ENCODE measurements at places on chromosomes 6 and 20. TPM values are rescaled to one million over a fixed set of nuclear protein-coding genes. Genes with fewer than 3 reads are reported as not detected.

- DNase-seq: no peak
These were observed 23.3 kb upstream of the TOP1 start for GRCh38 chr20:41005361-41005729.

GRCh38 chr6:24743265-24743943, 24.4 kb upstream of the C6orf62 start:
- no peak for DNase-seq

GRCh38 chr6:163776906-163777686, 362.6 kb downstream of the QKI start:
- DNase-seq: no peak

GRCh38 chr6:161274898-161275297, 1.0 kb upstream of the AGPAT4 start:
- DNase-seq: no peak

- no peak for DNase-seq
These were observed 27.8 kb upstream of the TTPAL start for GRCh38 chr20:44447827-44448419.

DNA sequence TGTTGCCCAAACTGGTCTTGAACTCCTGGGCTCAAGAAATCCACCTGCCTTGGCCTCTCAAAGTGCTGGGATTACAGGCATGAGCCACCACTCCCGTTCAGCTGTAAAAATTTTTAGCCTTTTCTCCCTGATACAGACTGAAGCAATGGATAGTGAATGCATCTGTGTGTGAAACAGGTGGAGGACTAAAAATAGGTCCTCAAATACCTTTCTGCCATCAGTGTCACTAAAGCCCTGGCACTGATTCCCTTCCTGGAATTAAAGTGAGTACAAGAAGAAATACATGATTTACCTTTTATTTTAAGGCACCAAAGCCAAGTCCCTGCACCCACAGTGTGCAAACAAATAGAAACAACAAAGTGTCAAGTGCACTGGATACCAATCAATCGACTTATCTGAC, 25.1 kb downstream of the TULP4 start:
- DNase-seq: no peak

DNA sequence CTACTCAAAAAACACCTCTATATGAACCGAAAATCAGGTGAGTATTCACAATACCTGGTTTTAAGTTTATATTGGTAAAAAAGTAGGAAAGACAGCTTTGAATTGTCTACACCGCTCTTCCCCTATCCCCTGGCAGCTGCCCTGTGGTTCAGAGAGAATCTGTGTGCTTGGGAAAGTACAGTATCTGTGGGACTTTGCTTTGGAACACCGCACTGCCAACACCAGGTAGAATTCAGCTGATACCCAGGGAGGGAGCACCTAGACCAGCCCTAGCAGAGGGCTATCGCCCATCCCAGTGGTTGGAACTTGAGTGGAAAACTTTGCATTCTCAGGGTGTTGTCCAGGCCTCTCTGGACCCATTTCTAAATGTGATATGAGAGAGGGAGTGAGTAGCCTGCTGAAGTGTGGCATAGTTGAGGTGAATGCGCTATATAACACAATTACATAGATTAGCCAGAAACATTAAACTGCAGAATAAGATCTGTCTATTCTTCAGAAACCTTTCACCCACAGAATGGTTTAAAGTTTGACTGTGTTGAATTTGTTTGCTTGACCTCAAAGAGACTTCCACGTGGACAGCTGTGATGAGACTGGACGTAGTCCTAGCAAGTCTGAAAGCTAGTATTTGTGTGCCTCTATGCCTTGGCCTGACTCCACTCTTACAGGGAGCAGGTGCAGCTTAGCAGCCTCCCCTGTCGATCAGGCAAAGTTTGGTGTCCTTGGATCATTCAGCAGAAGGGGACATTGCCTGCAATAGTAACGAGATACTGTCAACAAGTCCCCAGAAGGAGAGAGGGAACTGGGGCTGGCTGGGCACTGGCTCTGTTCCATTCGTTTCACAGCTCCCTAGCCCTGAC, 11.5 kb upstream of the MPC1 start:
- no peak for DNase-seq

C20orf204 gene
- total RNA-seq: 2.3 TPM

CTSZ gene
- total RNA-seq: 22.7 TPM
